ENCODE measurements at places on chromosomes 6 and 20.
A peak's percentile ranks its signal among the peaks of the same experiment; 100 is the strongest.

DNA sequence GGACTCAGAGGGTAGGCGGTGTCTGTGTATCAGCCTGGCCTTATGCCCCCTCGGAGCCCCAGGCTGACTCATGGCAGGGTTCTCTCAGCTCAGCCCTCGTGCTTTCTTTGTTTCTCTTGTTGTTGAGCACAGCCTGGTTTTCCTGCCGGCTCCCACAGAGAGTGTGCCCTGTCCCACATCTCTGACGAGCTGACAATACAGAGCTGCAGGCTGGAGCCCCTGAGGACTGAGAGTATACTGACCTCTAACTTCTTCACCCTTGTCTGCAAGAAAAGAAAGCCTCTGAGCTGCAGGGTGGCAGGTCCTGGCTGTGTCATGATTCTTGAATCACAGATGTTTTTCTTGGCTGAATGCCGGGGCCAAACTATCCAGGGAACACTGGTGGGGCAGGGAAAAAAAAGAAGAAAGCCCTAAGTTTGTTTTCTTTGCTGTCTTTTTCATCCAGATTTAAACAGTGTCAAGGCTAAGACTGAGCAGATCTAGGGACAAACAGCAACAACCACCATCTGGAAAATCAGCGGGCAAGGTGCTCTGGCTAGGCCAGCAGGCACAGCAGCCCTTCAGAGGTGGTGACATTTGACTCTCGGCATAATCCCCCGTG is 63.3 kb upstream of the ZNF133 start:
- no peak for DNase-seq

DNA sequence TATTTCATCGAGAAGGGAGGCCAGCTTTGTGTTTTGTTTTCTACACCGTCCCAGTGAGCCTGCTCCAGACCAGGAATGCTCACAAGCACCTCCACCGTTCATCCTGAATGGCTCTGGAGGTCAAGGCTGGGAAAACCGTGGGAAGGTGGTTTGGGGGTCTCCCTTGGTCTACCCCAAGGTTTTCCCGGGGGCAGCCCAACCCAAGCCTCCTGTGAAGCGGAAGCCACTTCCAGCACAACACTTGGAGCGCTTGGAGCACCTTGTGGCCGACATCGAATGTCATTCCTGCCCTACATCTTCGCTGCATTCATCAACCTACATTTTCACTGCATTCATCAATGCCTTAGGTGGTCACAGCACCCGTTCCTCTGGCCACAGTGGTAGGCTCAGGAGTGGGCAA is 255.6 kb upstream of the PMEPA1 start:
- DNase-seq: no peak

DNA sequence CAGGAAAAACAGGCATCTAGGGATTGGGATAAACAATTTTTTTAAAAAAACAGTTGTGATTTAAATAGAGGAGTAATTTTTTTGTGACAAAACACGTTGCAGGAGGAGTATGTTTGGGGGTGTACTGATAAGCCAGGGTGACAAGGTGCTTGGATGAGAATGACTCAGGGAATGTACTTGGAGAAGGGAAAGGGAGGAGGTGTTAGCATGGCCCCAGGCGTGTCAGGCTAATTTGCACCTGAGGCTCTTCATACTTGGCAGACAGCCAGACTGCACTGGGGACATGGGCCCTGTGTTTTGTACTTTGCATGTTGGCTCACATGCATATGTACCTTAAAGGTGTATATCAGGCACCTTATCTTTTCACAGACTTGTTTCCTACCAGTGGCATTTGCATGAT is 22.8 kb downstream of the PANK2 start:
- DNase-seq: no peak

GRCh38 chr20:44057698-44058675 is 129.0 kb downstream of the JPH2 start:
- DNase-seq: no peak

DNA sequence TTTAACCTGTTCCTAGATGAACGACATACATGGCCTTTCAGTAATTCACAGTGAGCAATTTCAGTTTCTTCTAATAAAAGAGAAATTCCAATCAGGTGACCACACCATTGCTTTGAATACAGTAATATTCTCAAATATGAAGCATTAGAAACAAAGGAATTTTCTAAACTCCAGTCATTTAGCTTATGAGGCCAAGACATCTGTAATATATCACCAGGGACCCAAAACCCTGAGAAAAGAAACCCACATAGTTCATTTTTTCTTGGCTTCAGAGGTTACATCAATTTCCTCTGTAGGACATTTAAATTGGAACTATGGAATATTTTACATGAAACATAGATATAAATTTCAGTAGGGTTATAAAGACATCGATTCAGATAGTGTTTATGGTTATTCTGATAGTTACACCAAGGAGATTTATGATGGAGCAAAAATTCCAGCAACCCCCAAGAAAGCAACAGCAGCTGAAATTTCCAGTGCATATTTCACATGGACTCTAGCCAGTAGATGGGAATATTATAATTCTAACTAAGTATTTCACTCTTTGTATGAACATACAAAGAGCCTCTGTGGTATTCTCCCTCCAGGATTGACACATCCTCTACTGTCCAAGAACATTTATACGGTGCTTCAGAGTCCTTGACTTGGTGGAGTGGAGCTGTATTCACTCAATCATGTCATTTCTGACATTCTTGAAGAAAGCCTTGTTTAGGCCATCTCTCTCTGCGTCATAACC is 82.9 kb downstream of the ADGRG6 start:
- DNase-seq: no peak

DNA sequence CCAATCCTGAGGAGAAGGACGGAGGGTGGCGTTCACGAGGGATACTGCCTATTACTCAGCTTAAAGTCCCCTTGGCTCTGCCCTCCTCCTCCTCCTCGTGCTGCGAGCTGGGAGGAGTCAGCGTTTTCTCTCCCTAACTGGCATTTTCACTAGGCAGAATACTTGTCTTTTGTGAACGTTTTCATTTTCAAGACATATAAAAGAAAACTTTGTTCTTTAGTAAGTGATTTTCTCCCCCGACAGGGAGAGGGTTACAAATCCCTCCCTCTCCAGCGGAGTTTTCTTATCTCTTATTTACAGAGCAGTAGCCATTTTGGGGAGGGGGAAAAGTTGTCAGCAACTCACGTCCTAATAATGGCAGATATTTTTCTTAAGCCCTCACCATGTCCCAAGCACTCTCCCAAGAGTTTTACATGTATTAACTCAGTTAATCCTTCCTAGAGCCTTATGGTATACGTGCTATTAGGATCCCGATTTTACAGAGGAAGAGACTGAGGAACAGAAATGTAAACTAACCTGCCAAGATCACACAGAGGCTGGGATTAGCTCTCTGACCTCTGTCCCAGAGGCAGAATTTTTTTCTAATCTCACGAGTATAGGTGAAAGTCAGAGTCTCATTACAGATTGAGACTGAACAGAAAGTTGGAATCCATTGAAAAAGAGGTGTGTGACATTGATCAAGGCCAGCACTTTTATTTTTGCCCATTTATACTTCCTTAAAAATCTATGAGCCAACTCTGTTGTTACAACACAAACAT is 30.0 kb upstream of the ZNF217 start:
- peak; percentile 54 for DNase-seq

- DNase-seq: no peak
Observed at GRCh38 chr6:203661-204060, 88.6 kb upstream of the DUSP22 start.

GRCh38 chr6:72873433-72873832 is 251.6 kb downstream of the KCNQ5 start:
- DNase-seq: no peak

DNA sequence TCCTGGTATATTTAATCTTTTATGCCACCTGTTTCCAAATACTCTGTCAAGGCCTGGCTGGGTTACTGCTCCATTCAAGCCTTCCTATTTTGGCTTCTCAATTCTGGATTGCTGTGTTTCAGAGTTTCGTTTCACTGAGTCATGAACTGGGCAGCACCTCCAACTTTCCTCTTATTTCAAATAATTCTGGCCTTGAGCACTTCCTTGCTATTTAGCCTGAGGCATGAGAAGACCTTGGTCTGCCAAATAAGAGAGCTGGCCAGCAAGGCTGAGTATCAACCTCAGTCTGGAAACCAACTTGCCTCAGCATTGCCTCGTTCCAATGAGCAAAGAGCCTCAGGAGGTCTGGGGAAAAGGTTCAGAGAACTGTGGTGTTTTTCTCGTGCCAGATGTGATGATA is 66.6 kb downstream of the TNFAIP3 start:
- no peak for DNase-seq

GRCh38 chr6:43383021-43383667 is 13.7 kb upstream of the ZNF318 start:
- no peak for DNase-seq

GRCh38 chr6:120279466-120280167 is 930.1 kb upstream of the MAN1A1 start:
- no peak for DNase-seq

GRCh38 chr6:66478705-66479104 is 771.7 kb upstream of the EYS start:
- DNase-seq: no peak

DNA sequence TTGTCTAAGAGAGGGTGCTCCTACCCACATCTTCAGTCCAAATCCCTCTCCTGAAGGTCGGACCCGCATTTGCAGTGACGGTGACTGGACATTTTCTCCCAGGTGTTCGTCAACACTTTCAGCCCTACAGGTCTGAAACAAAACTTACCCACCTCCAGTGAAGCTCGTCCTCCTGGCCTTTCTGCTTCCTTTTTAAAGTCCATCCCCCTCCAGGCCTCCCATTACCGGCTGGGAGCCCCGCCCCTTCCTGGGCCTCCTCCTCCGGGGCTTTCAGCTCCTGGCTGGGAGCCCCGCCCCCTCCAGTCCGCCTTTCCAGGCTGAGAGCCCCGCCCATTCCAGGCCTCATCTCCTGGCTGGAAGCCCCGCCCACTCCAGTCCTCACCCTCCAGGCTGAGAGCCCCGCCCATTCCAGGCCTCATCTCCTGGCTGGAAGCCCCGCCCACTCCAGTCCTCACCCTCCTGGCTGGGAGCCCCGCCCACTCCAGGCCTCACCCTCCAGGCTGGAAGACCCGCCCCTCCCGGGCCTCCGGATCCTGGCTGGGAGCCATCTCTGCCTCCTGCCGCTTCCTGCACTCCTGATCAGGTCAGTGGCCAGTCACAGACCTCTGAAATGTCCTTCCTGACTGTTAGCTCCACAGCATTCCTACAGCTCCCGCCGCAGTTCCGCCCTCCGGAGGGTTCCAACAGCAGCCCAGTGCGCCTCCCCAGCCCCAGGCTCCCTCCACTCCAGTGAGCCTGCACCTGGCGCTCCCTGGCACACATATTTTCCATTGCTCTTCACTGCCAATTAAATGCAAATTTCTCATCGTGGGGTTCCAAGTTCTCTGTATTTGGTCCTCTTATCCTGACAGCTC is 98.5 kb downstream of the LY86 start:
- DNase-seq: no peak

- DNase-seq: no peak
Observed at GRCh38 chr6:152529369-152529768, 107.8 kb downstream of the SYNE1 start.

GRCh38 chr6:13431861-13432465 is 55.4 kb downstream of the GFOD1 start:
- peak; percentile 43 for DNase-seq

DNA sequence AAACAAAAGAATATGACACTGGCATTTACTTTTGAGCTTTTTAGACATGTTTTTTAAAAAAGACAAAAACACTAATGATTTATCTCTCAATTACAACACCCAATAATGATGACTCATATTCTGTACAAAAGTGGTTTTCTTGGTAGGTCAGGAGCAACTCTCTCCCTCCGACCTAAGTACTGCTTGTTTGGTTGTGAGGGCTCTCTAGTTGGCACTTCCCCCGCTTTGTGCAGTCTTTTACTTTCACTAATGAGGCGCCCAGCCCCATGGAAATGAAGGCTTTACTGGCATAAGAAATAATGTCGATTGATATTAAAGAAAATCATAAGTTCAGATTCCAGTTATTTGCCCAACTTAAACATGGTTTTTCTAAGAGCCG is 1.3 kb downstream of the KPNA5 start:
- peak; percentile 40 for DNase-seq

DNA sequence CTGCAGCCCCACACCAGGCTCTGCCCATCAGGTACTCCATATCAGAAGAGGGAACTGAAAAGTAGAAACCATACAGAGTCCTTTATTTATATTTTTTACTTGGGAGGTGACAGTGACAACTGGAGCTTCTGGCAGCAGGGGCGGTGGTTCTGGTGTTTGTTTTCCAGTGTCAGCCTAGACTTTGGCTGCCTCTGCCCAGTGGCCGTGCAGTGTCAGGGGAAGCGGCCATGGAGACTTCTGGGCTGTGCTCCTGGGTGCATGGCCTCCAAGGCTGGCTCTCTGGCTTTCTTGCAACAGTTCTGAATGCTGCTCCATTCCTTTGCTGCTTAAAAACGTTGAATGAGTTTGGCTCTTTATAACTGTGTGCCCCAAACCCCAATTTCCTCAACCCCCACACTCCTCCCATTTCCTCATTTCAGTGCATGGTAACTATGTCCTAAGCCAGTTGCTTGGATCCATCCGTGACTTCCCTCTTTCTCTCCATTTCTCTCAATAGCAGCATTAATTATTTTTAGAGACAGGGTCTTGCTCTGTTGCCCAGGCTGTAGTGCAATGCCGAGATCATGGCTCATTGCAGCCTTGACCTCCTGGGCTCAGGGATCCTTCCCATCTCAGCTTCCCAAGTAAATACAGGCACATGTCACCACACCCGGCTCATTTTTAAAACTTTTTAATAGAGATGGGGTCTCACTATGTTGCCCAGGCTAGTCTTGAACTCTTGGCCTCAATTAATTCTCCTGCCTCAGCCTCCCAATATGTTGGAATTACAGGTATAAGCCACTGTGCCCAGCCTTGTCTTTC is 141.1 kb upstream of the SGK1 start:
- DNase-seq: no peak

GRCh38 chr6:166559211-166559610 is 27.3 kb downstream of the RAMACL start:
- no peak for DNase-seq

DNA sequence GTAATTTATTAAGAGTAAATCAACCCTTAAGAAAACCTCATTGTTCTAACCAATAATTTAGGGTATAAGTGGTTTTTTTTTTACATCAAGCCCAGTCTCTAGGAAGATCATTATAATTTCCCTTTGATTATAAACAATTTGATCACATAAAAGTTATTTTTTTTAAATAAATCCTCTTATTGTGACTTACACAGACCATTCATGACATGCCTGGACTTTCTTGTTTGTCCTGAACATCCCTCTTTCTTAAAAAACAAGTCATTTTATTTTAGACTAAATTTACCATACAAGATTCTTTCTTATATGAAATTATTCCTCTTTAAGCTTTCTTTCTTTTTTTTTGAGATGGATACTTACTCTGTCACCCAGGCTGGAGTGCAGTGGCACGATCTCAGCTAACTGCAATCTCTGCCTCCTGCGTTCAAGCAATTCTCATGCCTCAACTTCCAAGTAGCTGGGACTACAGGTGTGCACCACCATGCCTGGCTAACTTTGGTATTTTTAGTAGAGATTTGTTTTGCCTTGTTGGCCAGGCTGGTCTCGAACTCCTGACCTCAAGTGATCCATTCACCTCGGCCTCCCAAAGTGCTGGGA is 53.6 kb upstream of the AGPAT4 start:
- no peak for DNase-seq

All from stimulated activated CD4-positive, alpha-beta T cell treated with anti-CD3 and anti-CD28 coated beads, Interleukin-4, amount 100 ng/mL, for 24 hours (primary cell).